ENCODE measurements at places on chromosomes 12 and 14. TPM values are rescaled to one million over a fixed set of nuclear protein-coding genes. Genes with fewer than 3 reads are reported as not detected.

The KRT71 gene
- total RNA-seq = not detected

The FGF6 gene
- not detected for total RNA-seq

The TAS2R13 gene
- total RNA-seq = not detected

The E2F7 gene
- total RNA-seq = 7.8 TPM

The FOXN3 gene
- total RNA-seq = 11.5 TPM

All from hair follicular keratinocyte (primary cell).